ENCODE measurements at places on chromosomes 6 and 20.

- no peak for DNase-seq
- no peak overlapping the region for H3K27ac ChIP-seq
- no peaks in the 10 kb centered on the region for H3K4me1 ChIP-seq
- H3K27me3 ChIP-seq = no peaks in the 10 kb centered on the region
- no peaks in the 10 kb centered on the region for H3K36me3 ChIP-seq
These were observed 6.8 kb upstream of the FASTKD5 start for GRCh38 chr20:3166338-3166912.

- H3K27me3 ChIP-seq = no peaks in the 10 kb centered on the region
- H3K36me3 ChIP-seq = no peaks in the 10 kb centered on the region
- H3K27ac ChIP-seq = no peak overlapping the region
- no peak overlapping the region for H3K4me3 ChIP-seq
These were observed 442.1 kb downstream of the HTR1B start for GRCh38 chr6:77021232-77021631.

- no peaks in the 10 kb centered on the region for H3K27me3 ChIP-seq
- no peak overlapping the region for H3K4me3 ChIP-seq
- H3K36me3 ChIP-seq = no peaks in the 10 kb centered on the region
- no peak for DNase-seq
- H3K4me1 ChIP-seq = no peaks in the 10 kb centered on the region
These were observed 76.5 kb downstream of the ZNF217 start for GRCh38 chr20:53517146-53517545.

- no peaks in the 10 kb centered on the region for H3K27me3 ChIP-seq
- H3K4me3 ChIP-seq = no peak within 1 kb of the TSS
- no peak within 1 kb of the TSS for H3K27ac ChIP-seq
- DNase-seq = no peak
These were observed at the start of gene COX4I2 for GRCh38 chr20:31637660-31638059. TSS of gene COX4I2 (plus strand) at chr20:31637912. CDS start at chr20:31639018, 1,106 bp downstream.

GRCh38 chr6:157323966-157324300, 614 bp upstream of the TMEM242 start:
- peaks cover 3% of the 10 kb centered on the region for H3K36me3 ChIP-seq
- DNase-seq = peak; percentile 75
- H3K4me3 ChIP-seq = peak overlapping the region; percentile 85
- no peaks in the 10 kb centered on the region for H3K27me3 ChIP-seq
- H3K4me1 ChIP-seq = peaks cover 13% of the 10 kb centered on the region
- peak overlapping the region; percentile 80 for H3K27ac ChIP-seq

GRCh38 chr20:38055294-38055693, 21.7 kb downstream of the RPRD1B start:
- no peaks in the 10 kb centered on the region for H3K27me3 ChIP-seq
- H3K4me3 ChIP-seq = no peak overlapping the region

DNA sequence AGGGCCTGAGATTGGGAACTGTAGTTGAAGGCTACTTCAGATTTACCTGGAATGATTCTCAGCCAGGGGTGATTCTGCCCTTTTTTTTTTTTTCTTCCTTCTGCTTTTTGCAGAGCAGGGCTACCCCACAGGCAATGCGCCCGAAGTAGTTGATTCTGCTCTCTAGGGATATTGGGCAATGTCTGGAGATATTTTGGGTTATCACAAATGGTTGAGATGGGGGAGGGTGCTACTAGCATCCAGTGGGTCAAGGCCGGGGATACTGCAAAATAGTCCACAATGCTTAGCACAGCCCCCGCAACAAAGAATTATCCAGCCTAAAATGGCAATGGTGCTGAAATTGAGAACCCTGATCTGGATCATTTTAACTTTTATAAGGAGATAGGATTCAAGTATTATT, 71.2 kb upstream of the ZMYND8 start:
- no peaks in the 10 kb centered on the region for H3K36me3 ChIP-seq
- H3K4me1 ChIP-seq = no peaks in the 10 kb centered on the region
- no peak overlapping the region for H3K27ac ChIP-seq
- no peak overlapping the region for H3K4me3 ChIP-seq

DNA sequence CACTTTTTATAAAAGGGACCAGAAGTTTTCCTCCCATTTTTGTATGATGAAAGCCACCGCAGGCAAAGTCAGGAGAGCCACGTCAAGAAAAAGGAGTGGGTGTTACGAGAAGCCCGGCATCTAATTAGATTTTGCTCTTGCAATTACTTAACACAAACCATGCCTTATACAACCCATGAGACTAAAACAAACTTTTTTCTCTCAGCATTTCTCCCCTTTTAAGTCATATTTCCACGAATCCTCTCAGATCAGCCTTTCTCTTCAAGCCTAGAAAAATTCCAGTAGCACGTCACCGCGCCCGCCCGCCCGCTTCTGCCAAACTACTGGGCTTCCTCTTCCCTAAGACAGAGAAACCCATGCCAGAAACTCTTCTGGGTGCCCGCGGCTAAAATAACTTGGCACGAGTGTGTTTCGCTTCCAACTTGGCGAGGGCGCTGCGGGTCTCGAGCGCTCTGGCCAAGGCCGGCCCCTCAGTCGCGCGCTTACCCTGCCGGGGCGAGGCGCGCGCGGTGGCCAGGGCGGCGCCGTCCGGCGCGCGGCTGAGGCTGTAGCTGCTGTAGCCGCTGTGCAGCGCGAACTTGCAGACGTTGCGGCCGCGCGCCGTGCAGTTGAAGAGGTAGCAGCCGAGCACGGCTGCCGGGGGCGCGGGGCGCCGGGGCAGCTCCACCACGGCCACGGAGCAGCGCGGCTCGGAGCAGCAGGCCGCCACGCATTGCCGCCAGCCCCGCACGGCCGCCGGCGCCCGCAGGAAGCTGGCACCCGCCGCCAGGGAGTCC, 1.0 kb downstream of the LRP11 start:
- peak; percentile 60 for DNase-seq
- no peaks in the 10 kb centered on the region for H3K36me3 ChIP-seq
- peaks cover 35% of the 10 kb centered on the region for H3K4me1 ChIP-seq

DNA sequence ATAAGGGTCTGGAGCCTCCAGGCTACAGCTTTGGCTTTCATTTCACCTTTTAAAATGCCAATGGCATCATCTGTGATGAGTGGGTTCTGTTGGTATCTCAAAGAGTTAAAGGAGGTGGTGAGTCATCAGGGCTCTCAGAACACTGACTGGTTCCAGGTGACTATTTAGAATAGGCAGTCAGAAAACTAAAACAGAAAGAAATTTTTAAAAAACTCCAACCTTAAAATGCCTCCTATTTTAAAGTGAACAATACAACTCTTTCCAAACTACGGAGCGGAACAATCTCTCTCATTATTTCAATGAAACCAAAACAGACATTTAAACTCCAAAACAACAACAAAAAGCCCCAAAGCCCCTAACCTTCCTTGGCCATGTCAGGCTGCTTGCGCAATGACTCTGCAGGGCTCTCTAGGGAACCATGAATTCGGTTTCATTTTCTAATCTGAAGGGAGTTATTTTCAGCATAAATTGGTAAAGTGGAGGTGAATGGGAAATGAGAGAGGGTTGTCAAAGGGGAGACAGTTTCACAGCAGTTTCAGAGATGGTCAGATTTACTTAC, 194.9 kb downstream of the KIF6 start:
- no peaks in the 10 kb centered on the region for H3K4me1 ChIP-seq
- H3K27ac ChIP-seq = no peak overlapping the region
- DNase-seq = no peak
- no peak overlapping the region for H3K4me3 ChIP-seq
- H3K27me3 ChIP-seq = no peaks in the 10 kb centered on the region

- H3K4me3 ChIP-seq = no peak overlapping the region
- no peak for DNase-seq
- no peak overlapping the region for H3K27ac ChIP-seq
- no peaks in the 10 kb centered on the region for H3K27me3 ChIP-seq
These were observed 54.2 kb upstream of the MLN start for GRCh38 chr6:33857932-33858475.

GRCh38 chr6:24775520-24776058, 852 bp downstream of the GMNN start:
- H3K27me3 ChIP-seq = no peaks in the 10 kb centered on the region
- no peaks in the 10 kb centered on the region for H3K36me3 ChIP-seq
- peaks cover 25% of the 10 kb centered on the region for H3K4me1 ChIP-seq
- H3K27ac ChIP-seq = peak overlapping the region; percentile 98

DNA sequence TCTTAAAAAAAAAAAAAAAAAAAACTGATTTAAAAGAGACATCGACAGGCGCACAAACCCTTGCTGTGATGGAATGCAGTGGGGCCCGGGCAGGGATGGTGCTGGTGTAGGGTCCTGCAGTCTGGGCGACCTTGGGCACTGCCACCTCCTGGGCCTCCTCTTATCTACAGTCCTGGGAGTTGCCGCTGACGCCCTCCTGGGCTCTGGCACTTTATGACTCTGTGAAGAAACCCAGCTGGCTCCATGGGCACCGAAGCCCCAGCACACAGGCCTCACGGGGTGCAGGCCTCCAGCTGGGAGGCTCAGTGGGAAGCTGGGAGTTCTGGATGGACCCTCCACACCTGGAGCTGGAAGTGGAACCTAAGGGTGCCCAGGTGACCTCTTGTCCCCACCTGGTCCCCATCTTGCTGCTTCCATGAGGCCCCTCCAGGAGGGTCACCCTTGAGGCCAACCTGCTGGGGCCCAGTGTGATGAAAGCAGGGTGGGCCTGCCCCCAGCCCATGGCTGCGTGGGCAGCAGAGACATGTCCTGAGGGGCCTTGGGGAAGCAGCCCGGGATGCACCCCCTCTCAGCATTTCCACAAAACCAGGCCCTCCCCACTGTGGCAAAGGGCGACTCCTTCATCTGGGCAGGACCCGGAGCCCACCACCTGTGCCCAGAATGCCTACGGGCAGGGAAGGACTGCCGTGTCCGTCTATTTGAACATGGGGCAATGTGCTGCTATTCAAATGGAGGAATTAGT, 104.9 kb downstream of the ASXL1 start:
- H3K36me3 ChIP-seq = no peaks in the 10 kb centered on the region
- peaks cover 34% of the 10 kb centered on the region for H3K4me1 ChIP-seq
- H3K4me3 ChIP-seq = no peak overlapping the region
- no peaks in the 10 kb centered on the region for H3K27me3 ChIP-seq
- DNase-seq = no peak

GRCh38 chr6:149332602-149333265, 15.2 kb downstream of the TAB2 start:
- no peak overlapping the region for H3K4me3 ChIP-seq
- H3K27ac ChIP-seq = no peak overlapping the region
- no peaks in the 10 kb centered on the region for H3K36me3 ChIP-seq
- no peak for DNase-seq

DNA sequence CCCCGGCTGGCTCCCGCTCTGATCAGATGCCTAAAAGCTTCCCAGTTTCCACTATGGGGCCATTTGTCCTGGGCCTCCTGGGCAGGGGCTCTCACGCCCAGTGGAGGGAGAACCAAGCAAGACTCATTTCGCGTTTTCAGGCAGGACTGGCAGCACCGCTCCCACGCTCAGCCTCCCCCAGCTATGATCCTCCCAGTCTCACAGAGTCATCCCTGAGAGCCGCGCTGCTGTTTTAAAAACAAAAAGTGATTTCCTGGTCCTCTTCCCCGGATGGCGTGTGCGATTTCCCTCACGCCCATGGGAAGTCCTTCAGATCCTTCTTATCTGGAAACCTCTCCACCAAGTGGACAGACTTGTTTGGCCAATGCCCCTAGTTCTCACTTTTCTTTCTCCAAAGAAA, at the start of gene ADGRF5:
Gene ADGRF5 (minus strand): TSS at position 208 of the 400 bp plus-strand sequence. CDS start 15,176 bp downstream, outside the sequence.
- H3K36me3 ChIP-seq = no peaks in the 10 kb centered on the region
- no peaks in the 10 kb centered on the region for H3K27me3 ChIP-seq
- DNase-seq = no peak
- peak within 1 kb of the TSS; percentile 39 for H3K27ac ChIP-seq

- H3K4me1 ChIP-seq = no peaks in the 10 kb centered on the region
- H3K36me3 ChIP-seq = no peaks in the 10 kb centered on the region
- H3K27ac ChIP-seq = no peak overlapping the region
- H3K4me3 ChIP-seq = no peak overlapping the region
These were observed 111.0 kb downstream of the ATG5 start for GRCh38 chr6:106214531-106214930.

GRCh38 chr20:49542514-49542991, 25.4 kb downstream of the PTGIS start:
- H3K36me3 ChIP-seq = no peaks in the 10 kb centered on the region
- no peak overlapping the region for H3K27ac ChIP-seq
- H3K4me3 ChIP-seq = no peak overlapping the region

DNA sequence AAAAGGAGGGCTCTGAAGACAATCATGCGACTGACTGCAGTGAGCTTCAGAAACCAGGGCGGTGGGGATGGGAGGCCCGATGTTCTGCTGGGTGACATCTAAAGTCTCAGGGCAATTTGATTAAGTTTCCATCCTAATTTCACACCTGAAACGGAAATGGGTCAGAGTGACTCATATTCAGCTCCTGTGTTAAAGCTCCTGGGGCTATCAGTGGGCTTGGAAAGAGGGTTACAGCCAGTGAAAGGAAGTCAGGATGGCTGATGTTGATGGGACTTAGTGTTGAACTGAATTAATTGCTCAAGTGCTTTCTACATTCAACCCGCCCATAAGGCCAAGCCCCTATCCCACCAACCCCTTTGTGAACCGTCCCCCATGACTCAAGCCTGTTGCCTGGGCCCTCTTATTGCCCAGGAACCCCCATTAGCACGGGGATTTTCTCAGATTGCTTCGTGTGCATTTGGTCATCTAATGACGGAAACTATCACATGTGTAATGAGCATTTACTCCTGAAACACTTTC, 47.1 kb upstream of the TBC1D7 start:
- no peaks in the 10 kb centered on the region for H3K36me3 ChIP-seq
- no peak overlapping the region for H3K27ac ChIP-seq
- H3K4me1 ChIP-seq = no peaks in the 10 kb centered on the region
- H3K27me3 ChIP-seq = no peaks in the 10 kb centered on the region
- DNase-seq = no peak

GRCh38 chr20:61649105-61649859, 397.2 kb downstream of the CDH4 start:
- H3K4me1 ChIP-seq = no peaks in the 10 kb centered on the region
- H3K4me3 ChIP-seq = no peak overlapping the region
- DNase-seq = no peak
- no peaks in the 10 kb centered on the region for H3K36me3 ChIP-seq
- H3K27ac ChIP-seq = no peak overlapping the region

GRCh38 chr6:105263685-105264610, 84.1 kb upstream of the POPDC3 start:
- H3K36me3 ChIP-seq = no peaks in the 10 kb centered on the region
- peak overlapping the region; percentile 20 for H3K27ac ChIP-seq

DNA sequence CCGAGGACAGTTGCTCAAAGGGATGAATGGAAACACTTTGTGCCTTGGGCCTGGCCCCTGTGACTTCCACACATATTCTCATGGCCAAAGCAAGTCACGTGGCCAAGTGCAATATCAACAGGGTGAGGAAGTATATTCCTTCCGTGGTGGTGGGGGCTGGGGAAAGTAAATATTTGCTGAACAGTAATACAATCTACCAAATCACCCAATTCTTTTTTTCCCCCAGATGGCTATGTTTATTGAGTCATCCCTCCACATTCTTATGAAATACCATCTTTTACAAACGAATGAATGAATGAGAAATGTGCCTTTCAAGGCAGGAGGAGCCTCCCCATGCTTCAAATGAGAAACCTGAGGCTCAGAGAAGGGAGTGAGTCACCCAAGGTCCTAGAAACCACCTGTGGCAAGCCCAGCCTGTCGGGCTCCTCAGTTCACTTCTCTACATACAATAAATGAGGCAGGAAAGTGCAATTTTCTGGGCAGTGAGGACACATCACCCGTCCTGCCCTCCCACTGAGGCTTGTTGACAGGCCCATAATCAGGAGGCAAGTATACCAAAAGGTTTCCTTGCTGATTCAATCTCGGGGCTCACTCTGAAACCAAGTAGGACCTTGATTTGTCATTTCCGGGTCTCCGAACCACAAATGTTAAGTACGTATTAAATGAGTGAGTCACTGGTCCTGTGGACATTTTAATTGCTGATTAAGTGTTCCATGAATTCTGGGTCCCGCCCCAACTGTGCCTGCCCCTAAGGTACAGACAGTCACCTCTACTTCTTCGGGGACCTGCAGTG, 25.3 kb upstream of the TOP1 start:
- no peak for DNase-seq
- peak overlapping the region; percentile 40 for H3K27ac ChIP-seq
- no peaks in the 10 kb centered on the region for H3K36me3 ChIP-seq
- peaks cover 4% of the 10 kb centered on the region for H3K4me1 ChIP-seq

Measured in liver (tissue), 10 donors.